Ureter (tissue), 1 donor: ENCODE measurements at places on chromosomes 1 and 21. TPM values are rescaled to one million over a fixed set of nuclear protein-coding genes. Genes with fewer than 3 reads are reported as not detected.

DNA sequence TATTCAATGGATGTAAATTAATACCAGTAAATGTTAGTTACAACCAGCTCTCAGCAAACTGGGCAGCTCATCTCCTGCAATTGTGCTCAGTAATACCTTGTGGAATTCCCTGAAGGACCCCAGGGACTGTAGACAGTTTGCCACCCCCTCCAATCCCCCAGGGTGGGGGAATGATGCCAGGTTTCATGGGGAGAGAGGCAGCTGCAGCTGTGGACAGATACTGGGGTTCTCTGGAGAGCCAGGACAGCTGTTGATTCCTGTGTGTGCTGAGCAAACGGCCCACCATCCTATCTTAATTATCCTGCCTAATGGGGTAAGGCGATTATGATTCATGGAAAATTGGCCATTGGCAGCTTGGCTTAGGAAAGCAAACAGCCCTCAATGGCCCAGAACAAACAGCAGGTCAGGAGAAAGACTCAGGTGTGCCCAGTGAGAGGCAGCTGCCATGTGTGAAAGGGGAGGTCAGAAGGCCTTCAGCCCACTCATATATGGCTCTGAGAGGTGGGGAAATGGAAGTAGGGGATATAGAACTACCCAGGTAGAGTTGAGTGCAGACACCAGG is 148.9 kb upstream of the CTTNBP2NL start:
- no peak for DNase-seq

- no peak for DNase-seq
Observed at GRCh38 chr1:31380181-31380580, 7.3 kb upstream of the FABP3 start.

- DNase-seq: no peak
Observed at GRCh38 chr1:214498021-214498420, 53.4 kb downstream of the PTPN14 start.

- no peak for DNase-seq
Observed at GRCh38 chr1:175470078-175470477, 273.3 kb downstream of the TNR start.

CFHR2 gene
- not detected for total RNA-seq

C1orf141 gene
- not detected for total RNA-seq

LRRC38 gene
- total RNA-seq: not detected

S100A14 gene
- 51.3 TPM for total RNA-seq
